ENCODE measurements at places on chromosomes 7 and 10.

DNA sequence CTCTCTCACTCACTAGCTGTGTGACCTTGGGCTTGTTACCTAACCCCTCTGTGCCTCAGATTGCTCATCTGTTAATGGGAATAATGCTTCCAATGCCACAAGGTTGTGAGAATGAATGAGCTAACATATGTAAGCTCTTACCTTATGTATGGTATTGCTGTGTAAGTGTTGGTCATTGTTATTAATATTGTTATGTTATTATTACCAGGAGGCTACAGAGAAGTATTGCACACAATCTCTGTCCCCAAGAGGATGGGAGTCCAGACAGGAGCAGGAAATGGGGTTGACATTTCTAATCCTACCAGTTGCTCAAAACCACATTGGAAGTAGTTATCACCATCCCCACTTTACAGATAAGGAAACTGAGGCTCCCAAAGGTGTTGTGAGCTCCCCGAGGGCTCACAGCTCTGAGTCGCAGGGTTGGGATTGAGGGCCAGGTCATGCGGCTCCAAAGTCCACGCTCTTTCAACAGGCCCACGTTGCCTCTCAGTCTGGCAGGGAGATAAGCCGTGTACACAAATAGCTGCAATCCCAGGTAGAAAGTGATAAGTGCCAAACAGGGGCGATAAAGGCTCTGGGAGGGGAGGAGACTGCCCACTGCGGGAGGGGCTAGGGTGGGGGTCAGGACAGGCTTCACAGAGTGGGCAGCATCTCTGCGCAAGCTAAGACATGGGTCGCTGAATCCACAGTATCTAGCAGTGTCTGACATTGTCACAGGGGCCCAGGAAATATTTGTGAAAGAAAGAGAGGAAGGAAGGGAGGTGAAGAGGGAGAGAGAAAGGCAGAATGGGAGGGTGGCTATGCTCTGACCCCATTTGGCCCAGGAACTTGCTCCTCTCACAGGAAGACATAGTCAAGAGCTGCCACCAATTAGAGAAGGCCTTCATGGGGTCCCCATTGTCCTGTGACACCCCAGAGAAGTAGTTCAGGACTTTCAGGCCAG, 9.6 kb upstream of the ZMIZ1 start:
- no peak for DNase-seq

GRCh38 chr7:143884241-143884968, 17.6 kb downstream of the TCAF1 start:
- no peak for DNase-seq

GRCh38 chr10:132785723-132786475, at the start of gene NKX6-2:
Gene NKX6-2 (minus strand): TSS chr10:132786147. CDS start chr10:132785948, 199 bp downstream.
- no peak for DNase-seq

- DNase-seq = no peak
These were observed 99.1 kb upstream of the CACNA2D1 start for GRCh38 chr7:82542665-82543064.

DNA sequence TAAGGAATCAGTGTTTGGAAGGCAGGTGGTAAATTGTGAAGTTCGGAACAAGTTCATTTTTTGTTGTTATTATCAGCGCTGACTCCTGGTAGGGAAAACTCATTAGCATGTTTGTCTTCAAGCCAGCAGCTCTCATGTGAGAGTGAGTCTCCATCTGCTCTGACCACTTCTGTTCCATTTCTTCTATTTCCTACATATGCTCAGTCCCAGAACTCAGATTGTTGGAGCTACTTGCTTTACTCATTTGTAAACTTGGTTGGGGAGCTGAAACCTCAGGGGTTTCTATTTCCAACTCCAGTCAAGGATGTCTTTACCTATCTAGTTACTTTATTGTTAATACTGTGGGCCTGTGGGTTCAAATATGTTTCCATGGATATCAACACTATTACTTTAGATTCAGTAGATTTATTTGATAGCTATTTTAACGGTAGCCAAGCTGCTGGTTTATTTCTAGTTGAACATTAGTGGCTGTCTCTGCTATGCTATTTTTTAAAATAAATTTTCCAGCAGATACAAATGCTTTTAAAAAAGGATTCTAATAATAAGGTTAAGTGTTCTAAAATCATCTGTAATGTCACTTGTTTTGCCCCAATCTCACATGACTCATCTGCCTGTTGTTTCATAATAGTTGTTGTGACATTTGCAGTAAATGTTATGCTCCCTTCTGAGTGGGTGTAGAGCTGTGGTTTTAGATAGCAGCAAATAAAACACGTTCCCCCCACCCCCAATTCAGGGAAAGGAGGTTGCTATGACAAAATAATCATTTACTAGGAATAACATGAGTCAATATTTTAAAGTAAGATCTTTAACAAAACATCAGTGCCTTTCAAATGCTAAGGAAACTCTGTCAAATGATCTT, 143.3 kb downstream of the HDAC9 start:
- DNase-seq = no peak

GRCh38 chr7:108875139-108875538, 305.5 kb downstream of the DNAJB9 start:
- DNase-seq = no peak

GRCh38 chr10:102451105-102451969, at the start of gene C10orf95:
Gene C10orf95 (minus strand): TSS chr10:102451543. CDS start chr10:102451093, 450 bp downstream.
- no peak for DNase-seq

All from stimulated activated CD4-positive, alpha-beta T cell treated with anti-CD3 and anti-CD28 coated beads, Interleukin-2, amount 100 ng/mL, for 4 hours (primary cell).